NCI-H82 (cell line): ENCODE measurements at places on chromosomes 7 and 10.

DNA sequence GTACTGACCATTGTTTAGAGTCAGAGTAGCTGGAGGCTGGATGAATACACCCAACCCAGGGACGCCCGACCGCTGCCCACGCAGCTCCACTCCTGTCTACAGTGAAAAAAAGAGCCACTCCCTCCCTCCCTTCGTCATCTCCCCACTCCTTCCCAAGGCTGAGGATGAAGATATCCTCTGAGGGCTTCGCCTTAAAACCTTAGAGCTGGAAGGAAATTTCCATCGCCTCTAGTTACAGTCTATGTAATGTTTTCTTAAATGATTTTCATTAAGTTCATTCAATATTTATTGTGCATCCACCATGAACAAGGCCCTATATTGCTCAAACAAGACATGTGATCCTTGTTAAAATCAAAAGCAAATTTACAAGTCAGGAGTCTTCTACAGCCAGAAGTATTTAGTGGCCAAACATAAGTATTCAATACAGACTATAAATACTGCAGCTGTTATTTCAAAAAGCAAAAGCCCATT, 11.3 kb upstream of the SLIT1 start:
- DNase-seq = no peak

DNA sequence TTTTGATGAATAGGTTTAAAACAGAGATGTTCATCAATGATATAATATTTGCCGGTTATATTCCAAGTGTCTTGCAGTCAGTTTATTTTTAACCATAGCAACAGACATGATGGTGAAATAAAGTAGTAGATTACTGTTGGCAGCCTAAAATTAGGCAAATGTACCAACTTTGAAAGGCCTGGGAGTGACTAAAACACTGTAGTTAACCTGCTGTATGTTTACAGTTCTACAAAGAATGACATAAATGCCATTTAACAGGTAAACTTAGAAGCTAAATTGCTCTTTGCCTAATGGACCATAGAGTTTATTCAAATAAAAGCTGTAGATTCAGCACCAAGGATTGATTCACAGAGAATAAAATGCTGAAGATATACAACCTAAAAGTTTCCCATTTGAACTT, 64.1 kb downstream of the PHTF2 start:
- DNase-seq = no peak

GRCh38 chr7:50826371-50827172, 43.9 kb upstream of the GRB10 start:
- DNase-seq = no peak

DNA sequence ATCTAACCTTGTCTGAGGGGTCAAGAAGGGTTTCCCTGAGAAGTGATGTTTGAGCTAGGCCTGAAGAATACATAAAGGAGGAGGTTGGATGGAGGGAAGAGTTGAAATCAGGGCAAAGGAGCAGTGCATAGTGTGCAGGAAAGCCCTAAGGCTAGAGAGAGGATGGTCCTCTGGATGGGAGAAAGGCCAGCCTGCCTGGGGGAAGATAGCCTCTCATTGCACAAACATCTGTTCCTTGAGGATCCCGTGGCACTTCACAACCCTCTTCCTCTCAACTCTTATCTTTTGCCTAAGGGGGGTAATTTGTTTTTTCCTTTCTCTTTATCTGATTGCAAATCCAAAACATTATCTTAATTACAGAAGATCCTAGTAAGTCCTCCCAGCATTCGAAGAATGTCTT, 35.7 kb downstream of the STAMBPL1 start:
- DNase-seq = no peak

- peak; percentile 85 for DNase-seq
These were observed 855 bp downstream of the ATP6V1F start for GRCh38 chr7:128863433-128863989.

DNA sequence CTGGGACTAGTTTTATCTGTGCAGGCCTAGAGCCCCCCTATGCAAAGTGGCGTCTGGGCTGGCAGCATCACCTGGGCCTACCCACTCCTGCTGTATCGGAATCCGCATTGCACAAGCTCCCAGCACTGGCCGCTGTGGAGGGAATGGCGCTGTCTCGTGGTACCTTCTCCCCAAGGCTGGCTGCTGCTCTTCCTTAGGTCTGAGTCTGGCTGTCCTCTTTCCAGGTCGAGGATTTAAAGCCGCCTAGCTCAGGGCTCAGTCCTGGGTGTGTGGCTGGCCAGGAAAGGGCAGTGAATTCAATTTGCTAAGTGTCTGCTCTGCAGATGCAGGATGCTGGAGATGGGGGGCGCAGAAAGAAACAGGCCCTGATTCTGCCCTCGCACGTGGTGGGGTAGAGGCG, 44.7 kb downstream of the MGMT start:
- DNase-seq = no peak

- no peak for DNase-seq
These were observed 2.2 kb downstream of the MAFK start for GRCh38 chr7:1532456-1533254.
